ENCODE measurements at places on chromosomes 5 and 9. TPM values are rescaled to one million over a fixed set of nuclear protein-coding genes. Genes with fewer than 3 reads are reported as not detected.

DNA sequence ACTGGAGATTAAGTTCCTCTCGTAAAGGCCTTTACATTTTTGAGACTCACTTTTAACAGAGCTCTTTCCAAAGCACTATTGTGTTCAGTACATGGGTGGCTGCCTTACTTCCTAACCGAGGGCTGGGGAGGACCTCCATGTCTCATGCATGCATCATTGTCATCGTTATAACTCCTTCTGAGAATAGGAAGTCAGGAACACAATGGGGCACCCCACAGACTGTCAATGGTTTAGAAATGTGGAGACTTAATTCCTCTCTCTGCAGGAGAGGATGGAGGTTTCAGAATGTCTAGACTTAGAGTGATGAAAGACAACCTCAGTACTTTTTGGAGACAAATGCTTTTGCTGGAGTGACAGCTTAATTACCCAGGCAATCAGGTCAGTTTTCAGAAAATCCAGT lies 83.9 kb downstream of the PRLR start:
- DNase-seq: no peak

- DNase-seq: no peak
Observed at GRCh38 chr5:135714126-135714894, 120.2 kb upstream of the SLC25A48 start.

DNA sequence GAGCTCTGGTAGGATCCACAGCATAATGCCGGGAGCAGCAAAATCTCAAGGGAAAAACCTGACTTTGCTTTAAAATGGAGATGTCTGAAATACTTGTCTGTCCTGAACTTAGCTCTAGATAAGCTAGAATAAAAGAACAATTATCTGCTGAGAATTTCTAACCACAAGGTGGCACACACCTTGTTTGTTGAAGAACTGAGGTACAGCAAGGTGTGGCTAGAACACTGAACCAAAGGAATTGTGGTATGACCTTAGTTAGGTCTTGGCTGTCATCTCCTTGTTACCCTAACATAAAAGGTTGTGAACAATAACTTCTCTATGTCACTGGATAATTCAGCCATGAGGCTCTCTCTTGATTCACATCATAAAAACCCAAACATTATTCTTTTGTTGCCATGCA lies 72.3 kb upstream of the ANXA1 start:
- DNase-seq: no peak

- no peak for DNase-seq
Observed at GRCh38 chr9:90825586-90825985, 24.0 kb downstream of the SYK start.

- DNase-seq: no peak
Observed at GRCh38 chr5:174376056-174376455, 330.6 kb downstream of the NSG2 start.

DNA sequence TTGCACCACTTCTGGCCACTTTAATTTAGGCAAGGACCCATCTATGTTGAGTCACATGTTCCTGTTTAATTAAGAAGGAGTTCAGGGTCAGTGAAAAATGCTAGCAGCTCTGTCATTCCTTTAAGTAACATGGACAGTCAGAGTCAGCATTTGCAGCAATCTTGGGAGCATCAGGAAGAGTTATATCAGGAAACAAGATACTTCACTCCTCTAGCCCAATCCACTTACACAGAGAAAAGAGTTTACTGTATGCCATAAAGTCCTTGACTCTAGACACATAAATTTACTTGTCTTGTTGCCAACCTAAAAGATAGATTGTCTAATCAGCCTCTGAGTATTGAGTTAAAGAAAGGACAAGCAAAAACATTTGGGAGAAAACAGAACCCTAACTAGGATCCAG lies 266.7 kb downstream of the PJA2 start:
- no peak for DNase-seq

- no peak for DNase-seq
Observed at GRCh38 chr5:58842852-58843251, 260.0 kb downstream of the RAB3C start.

DNA sequence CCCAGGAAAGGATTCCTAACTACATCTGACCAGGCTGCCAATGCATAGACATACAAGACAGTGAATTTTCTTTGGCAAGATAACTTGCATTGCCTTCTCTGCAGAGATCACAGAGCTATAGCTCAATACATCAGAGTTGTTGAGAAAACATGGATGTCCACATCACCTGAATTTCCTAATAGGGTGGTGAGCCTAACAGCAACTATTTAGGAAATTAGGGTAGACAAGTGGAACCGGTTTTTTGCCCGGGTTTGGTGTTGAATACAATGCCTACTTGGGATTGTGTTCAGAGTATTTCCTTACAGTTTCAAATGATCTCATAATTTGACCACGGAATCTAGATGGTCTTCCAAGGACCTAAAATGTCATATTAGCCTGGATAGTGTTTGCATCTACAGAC lies 262.7 kb downstream of the KIF4B start:
- no peak for DNase-seq

GRCh38 chr9:113350937-113351336 lies 1.6 kb downstream of the BSPRY start:
- DNase-seq: no peak

The LCP2 gene
- 43.0 TPM for total RNA-seq

The SLC25A48 gene
- total RNA-seq: not detected

The IRF1 gene
- total RNA-seq: 88.5 TPM

The MARCOL gene
- total RNA-seq: not detected

The GEMIN5 gene
- 14.7 TPM for total RNA-seq

The MSX2 gene
- 0.44 TPM for total RNA-seq

The KCNV2 gene
- total RNA-seq: not detected

The LHX3 gene
- not detected for total RNA-seq

The PLAC8L1 gene
- 1.3 TPM for total RNA-seq

The TMEM215 gene
- not detected for total RNA-seq
